ENCODE measurements at places on chromosomes 5 and 9.

- no peak for DNase-seq
Observed at GRCh38 chr5:173627860-173628392, 11.5 kb upstream of the BOD1 start.

GRCh38 chr5:151338734-151339133, 8.6 kb downstream of the SLC36A2 start:
- no peak for DNase-seq

GRCh38 chr9:89743573-89744254, 138.9 kb downstream of the GADD45G start:
- no peak for DNase-seq

DNA sequence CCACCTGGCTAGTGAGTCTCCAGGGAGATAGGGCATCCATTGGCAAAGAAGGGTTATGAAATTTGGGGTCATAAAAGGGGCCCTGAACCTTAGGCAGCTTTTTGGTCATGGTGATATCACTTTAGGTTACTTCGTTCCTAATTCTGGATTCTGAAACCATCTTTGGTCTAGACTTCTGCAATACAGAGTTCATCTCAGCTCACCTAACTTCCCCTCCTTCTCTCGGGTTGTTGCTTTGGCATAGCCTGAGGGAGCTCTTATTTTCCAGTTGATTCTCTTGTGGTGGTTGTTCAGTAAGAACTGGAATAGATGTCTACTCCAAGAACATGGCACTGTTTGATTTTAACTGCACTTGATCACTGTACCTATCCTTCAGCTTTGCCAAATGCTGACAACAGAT, 148.9 kb upstream of the RUSC2 start:
- no peak for DNase-seq

DNA sequence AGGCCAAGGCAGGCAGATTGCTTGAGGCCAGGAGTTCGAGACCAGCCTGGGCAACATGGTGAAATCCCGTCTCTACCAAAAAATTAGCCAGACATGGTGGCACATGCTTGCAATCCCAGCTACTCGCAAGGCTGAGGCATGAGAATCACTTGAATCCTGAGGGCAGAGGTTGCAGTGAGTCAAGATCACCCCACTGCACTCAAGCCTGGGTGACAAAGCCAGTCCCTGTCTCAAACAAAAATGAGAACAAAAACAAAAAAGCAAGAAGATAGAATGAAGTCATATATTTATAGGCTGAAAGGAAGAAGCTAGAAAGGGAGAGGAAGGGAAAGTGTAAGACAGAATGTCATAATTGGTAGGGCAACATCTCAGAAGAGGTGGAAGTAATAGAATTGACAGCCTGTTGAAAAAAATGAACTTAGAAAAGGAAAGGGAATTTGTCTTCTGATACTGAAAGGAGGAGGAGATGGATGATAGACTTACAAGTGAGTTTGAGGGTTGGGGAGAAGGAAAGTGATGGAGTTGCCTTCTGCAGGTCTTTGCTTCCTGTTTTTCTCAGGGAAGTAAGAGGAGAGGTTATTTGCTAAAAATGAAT, 32.2 kb downstream of the CARD6 start:
- no peak for DNase-seq

Measured in retinal pigment epithelial cell (primary cell).